ENCODE measurements at places on chromosomes 3 and 15.
A peak's percentile ranks its signal among the peaks of the same experiment; 100 is the strongest.

GRCh38 chr3:193826159-193826795 lies 233.3 kb downstream of the OPA1 start:
- peak; percentile 72 for DNase-seq

- DNase-seq: peak; percentile 64
These were observed 4.4 kb downstream of the TERC start for GRCh38 chr3:169760479-169760878.

DNA sequence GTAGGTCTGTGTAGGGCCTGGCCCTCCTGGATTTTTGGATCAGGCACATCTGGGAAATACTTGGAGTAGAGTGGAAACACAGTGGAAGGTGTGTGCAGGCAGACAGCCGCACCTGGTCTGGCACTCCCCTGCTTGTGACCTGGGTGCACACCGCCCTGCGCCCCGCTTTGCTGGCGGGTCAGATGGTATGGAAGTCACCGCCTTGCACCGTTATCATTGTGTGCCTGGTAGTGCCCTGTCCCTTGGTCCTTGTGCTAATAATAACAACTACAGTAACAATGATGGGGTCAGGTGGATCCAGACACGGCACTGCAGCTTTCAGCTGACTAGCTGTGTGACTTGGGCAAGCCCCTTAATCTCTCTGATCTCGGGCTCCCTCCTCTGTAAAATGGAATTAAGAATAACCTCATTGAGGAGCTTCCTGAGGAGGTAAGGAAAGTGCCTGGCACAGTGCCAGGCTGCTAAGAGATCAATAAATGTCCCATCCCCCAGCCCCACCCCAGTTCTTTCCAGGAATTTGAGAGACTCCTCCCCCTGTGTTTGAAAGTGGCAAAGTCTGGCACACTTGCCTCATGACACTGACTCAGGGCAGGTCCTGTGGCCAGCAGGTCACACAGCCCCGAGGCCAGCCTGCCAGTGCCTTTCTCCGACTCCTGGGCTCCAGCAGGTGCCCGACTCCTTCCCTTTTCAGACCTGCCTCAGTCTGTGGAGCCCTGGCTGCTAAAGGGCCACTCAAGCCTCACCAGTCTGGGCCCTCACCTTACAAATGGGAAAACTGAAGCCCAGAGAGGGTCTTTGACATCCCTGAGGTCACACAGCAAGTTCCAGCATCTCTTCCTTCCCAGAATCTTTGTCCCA lies 9.8 kb downstream of the ISG20 start:
- DNase-seq: no peak

DNA sequence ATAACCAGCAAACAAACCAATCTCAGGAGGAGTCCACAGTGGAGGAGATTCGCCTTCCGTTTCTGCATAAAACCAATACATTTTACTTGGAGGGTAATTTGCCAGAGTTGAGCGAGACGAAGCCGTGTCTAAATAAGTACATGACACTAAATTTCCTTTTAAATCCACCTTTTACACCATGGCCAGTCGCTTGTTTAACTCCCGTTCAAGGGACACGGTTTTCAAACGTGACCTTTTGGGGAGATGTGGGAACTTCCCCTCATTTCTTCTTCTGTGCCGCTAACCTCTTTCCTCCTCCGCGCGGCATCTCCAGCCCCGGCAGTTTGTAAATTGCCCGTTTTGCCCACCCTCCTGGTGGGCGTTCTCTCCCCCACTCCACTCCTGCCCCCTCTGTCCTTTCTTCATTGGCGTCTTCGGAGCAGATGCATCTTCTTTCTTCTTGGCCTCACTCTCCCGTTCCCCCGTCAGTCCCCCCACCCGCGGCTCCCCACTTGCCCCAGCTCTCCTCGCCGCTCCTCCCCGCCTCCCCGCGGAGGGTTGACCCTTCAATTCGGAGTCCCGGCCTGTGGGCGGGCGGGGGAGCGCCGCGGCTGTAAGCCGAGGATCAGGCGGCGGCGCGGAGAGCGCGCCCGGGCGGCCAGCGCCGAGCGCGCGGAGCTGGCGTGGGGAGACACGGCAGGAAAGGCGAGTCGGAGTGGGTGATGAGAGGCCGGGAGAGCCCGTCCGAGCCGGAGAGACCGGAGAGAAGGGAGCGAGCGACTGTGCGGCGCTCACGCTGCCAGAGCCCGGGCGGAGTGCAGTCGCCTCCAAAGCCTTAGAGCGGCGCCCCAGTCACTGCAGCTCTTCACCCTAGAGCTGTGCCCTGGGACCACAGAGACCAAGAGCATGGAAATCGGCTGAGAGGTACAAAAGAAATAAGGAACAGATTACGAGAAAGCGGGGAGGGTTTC lies at the start of gene NLGN1:
Gene NLGN1, plus strand, starts transcription at position 584 of the 950 bp plus-strand sequence.
- DNase-seq: peak; percentile 23

DNA sequence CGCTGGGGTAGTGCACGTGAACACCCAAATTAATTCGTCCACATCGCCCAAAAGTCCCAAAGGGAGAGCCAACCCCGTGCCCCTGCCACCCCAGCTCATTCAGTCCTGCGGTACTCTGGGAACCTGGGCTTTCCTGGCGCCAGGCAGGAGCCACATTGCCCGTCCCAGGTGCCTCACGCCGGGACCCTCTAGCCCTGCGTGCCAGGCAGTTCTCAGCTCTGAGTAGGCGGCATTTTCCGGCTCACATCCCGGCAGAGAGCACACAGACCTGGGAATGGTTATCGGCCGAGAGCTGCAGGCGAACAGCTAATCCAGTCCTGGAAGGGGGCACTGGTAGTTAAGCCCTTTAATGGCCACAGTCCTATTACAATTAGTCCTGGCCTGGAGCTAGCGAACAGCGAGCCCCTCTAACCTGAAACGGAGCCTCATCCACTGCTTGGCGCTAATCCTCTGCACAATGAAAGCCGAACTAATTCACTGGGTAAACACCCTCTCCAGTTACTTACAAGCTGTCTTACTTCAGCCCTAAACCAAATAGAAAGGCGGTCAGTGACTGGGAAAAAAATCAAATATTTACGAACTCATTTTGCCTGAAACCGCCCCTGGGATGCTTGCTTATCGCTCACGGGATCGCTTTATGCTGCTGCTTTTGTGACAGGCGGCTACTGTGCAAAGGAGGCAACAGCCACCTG lies 254.6 kb upstream of the SOX14 start:
- no peak for DNase-seq

DNA sequence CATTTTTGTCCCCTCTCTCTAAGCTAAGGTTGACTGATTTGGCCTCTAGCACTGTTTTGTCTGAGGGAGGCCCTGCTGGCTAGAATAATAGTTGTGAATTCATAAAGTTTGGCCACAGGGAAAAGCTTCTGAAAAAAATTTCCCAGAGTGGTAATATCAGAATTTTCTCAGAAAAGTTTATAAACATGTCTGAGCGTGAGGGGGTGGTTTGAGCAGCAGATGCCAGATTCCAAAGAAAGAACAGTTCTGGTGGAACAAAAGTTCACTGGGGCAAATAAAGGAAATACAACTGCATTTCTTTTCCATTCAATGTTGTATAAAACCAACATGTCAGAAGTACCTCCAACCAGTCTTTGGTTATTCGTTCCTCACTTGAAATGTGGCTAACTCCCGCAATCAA lies 61.2 kb downstream of the CLDN1 start:
- DNase-seq: no peak

GRCh38 chr3:141469720-141470119 lies 17.1 kb upstream of the RASA2 start:
- no peak for DNase-seq

- DNase-seq: no peak
These were observed 85.2 kb upstream of the TGFBR2 start for GRCh38 chr3:30521156-30521715.

GRCh38 chr3:99803297-99803696 lies 14.4 kb upstream of the CMSS1 start:
- DNase-seq: no peak

DNA sequence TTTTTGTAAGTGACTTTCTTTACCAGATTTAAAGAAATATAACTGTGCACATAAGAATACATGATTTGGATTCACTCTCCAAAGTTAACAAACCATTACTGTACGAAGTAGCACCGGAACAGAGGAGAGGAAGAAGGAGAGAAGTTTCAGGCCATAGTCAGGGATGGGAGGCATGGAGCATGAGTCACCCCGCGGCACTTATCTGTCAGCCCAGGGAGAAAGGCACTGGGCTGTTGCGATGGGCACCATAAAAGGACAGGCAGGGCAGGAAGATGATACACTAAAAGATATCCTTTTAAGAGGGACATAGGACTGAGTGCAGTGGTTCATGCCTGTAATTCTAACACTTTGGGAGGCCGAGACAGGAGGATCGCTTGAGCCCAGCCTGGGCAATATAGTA lies 37.0 kb downstream of the TTC23 start:
- peak; percentile 22 for DNase-seq

- no peak for DNase-seq
These were observed 5.2 kb downstream of the KCTD6 start for GRCh38 chr3:58497097-58497496.

- DNase-seq: no peak
These were observed 19.0 kb downstream of the FAM3D start for GRCh38 chr3:58647381-58648141.

- DNase-seq: no peak
These were observed 133.6 kb upstream of the PRICKLE2 start for GRCh38 chr3:64358853-64359252.

DNA sequence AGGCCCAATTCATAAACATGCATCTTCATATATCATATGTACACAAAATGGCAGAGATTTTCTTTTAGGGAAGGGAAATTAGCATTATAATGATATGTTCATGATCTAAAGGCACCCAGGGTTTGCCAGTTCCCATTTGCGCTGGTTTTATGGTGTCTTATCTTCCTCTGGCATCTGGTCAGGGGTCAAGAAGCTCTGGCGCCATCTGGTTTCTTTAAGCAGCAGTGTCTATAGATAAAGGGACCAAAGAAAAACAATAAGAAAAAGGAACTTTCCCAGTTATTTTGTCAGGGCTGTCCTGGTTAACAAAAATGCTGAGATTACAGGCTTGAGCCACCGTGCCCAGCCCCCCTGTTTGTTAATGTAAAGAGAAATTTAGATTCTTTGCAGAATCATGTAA lies 3.3 kb upstream of the DCP1A start:
- DNase-seq: no peak

DNA sequence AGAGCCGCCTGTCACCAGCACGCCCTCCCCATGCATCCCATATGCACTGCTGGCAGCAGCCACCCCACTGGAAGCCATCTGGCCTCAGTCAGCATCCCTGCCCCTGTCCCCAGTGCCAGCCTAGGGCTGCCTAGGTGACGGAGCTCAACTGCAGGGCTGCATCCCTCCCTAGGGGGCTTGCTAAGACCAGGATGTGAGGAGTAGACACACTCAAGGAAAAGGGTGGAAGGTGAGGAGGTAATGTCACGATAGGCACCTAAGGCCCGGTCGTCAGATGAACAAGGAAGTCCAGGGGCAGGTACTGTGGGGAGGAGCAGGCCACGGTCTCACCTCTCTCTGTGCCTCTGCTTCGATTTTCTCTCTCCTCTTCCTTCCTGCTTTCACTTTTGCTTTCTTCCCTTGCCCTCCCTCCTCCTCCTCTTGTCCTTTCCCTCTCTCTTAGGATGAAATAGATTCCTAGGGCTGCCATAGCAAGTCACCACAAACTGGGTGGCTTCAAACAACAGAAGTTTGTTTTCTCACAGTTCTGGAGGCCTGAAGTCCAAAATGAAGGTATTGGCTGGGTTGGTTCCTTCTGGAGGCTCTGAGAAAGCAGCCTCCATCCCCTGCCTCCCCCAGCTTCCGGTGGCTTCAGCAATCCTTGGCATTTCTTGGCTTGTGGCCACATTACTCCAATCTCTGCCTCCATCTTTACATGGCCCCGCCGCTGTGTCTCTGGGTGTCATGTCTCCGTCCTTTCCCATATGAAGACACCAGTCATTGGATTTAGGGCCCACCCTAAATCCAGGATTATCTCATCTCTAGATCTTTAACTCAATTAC lies 298.3 kb downstream of the SHQ1 start:
- DNase-seq: no peak

- DNase-seq: peak; percentile 20
These were observed 503.0 kb upstream of the PROK2 start for GRCh38 chr3:72287956-72288355.

DNA sequence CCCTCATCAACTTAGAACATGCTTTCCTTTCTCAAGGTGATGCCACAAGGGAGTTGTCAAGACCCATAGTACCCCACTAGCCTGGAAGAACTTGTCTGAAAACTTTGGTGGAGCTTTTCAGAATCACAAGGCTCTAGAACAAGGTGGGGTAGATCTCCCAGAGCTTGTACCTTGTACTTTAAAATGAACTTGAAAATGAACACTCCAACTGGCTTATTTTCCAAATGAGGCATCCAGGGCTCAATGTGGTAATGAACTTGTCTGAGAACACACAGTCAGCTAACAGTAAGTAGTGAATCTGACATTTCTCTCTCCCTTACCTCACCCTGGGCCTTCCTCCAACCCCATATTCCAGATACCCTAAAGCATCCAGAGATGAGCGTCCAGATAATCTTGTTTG lies 81.8 kb upstream of the THBS1 start:
- no peak for DNase-seq

DNA sequence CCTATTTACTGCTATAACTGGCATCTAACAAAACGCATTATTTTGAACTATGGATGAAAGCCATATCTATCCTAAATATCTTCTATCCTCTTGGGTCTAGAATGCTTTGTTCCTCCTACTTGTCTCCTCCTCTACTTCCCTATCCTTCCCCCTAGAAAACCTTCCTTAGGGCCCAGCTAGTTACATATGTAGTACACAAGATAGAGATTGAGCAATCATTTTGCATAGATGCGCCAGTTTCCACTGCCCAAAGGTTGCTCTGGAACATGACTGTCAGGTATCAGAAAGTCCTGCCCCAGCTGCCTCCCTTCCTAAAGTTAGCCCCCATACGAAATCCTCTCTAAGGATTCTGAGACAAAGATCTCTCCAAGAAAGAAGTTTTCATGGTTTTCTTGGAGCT lies 55.1 kb downstream of the GPR160 start:
- DNase-seq: no peak

DNA sequence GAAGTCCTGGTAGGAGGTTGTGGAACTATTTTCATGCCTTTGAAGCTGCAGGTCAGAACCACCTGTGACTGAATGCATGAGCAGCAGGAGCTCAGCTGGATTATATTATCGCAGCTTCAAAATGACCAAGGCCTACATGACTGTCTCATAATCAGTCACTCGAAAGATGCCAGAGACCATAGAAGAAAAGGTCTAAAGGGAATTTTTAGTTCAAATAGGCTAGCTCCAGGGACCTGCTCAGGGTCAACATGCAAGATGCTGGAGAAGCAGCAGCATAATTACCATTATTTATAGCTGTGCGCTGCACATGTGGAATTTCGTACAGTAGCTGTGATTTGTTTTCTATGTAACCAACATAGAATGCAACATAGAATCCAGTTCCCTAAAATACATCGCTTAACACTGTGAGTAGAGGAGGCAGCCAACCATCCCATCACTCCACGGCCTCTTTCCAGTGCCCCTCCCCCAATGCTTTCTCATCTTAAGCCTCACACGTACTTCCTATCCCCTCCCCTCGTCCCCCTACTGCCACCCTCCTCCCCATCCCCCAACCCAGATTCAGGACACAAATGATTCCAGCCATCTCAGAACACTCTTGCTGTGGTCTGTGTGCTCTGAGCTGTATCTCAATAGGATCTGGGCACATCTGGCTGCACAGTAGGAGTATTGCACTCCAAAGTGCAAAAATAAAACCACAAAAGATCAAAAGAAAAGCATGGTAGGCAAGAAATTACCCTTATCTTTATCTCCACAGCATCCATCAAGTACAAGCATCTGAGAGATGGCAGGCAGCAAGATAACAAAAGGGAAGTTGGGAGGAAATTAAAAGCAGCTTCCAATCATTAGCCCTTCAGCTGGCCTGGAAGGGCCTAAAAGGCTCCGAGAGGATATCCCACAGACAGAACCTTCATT lies 352.8 kb upstream of the SEMA6D start:
- peak; percentile 16 for DNase-seq

Data from NCI-H226 (cell line).